Hair follicular keratinocyte (primary cell): ENCODE measurements at places on chromosomes 5 and 9. TPM values are rescaled to one million over a fixed set of nuclear protein-coding genes. Genes with fewer than 3 reads are reported as not detected.

Gene C6
- total RNA-seq: not detected in 2 replicates

Gene NTRK2
- total RNA-seq: 0.16 TPM in 1 of 2 replicates, not detected in the other

Gene BTNL9
- total RNA-seq: not detected in 2 replicates

Gene SERINC5
- 16.3 and 21.3 TPM in 2 replicates for total RNA-seq

Gene XRCC4
- 9.1 and 18.1 TPM in 2 replicates for total RNA-seq

Gene PIGO
- 22.6 and 27.0 TPM in 2 replicates for total RNA-seq

Gene N4BP3
- 5.3 and 6.1 TPM in 2 replicates for total RNA-seq

Gene MSANTD3
- 56.3 and 79.6 TPM in 2 replicates for total RNA-seq

Gene STOM
- 87.2 and 99.7 TPM in 2 replicates for total RNA-seq

Gene CD180
- total RNA-seq: not detected in 2 replicates

Gene KCTD16
- total RNA-seq: 0.04 TPM in 1 of 2 replicates, not detected in the other

Gene DCAF12
- total RNA-seq: 25.8 and 27.3 TPM in 2 replicates

Gene STXBP1
- 31.7 and 46.0 TPM in 2 replicates for total RNA-seq

Gene NKD2
- 0.47 TPM in 1 of 2 replicates, not detected in the other for total RNA-seq

Gene TRPM6
- 0.08 and 0.47 TPM in 2 replicates for total RNA-seq

Gene PHF24
- 0.27 and 0.62 TPM in 2 replicates for total RNA-seq

Gene PALM2AKAP2
- 1.9 and 3.3 TPM in 2 replicates for total RNA-seq

Gene NIPAL4
- total RNA-seq: 25.3 and 30.4 TPM in 2 replicates

Gene DMRT2
- not detected in 2 replicates for total RNA-seq

Gene C5orf34
- total RNA-seq: 4.3 and 7.7 TPM in 2 replicates
